ENCODE measurements at places on chromosomes 1 and 21. TPM values are rescaled to one million over a fixed set of nuclear protein-coding genes. Genes with fewer than 3 reads are reported as not detected.

MRTO4 gene
- total RNA-seq = 25.3 TPM

MAP3K21 gene
- 2.0 TPM for total RNA-seq

KRTAP13-2 gene
- total RNA-seq = not detected

IRF6 gene
- 0.86 TPM for total RNA-seq

C1QA gene
- not detected for total RNA-seq

LMX1A gene
- total RNA-seq = not detected

SRSF10 gene
- total RNA-seq = 190 TPM

KPRP gene
- total RNA-seq = not detected

RIMKLA gene
- total RNA-seq = 2.0 TPM

PTAFR gene
- total RNA-seq = 0.40 TPM

MYOC gene
- not detected for total RNA-seq

IQGAP3 gene
- total RNA-seq = 24.9 TPM
